ENCODE measurements at places on chromosomes 5 and 9.

- no peak for DNase-seq
Measured at GRCh38 chr9:111851553-111851952, 45.1 kb upstream of the UGCG start.

DNA sequence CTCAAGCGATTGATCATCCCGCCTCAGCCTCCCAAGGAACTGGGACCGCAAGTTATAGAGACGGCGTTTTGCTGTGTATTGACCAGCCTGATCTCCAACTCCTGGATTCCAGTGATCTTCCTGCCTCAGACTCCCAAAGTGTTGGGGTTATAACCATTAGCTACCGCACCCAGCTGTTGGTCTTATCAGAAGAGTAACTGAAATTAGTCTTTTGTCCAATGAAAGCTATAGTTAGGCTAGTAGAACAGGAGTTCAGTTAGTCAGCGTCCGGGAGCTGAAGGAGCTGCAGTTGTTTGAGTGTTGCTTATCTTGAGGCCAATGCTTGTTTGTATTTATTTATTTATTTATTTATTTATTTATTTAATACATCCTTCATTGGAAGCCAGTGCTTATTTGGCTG is 3.2 kb upstream of the MIGA2 start:
- no peak for DNase-seq

- DNase-seq, result no peak
Measured at GRCh38 chr9:99030610-99031109, 74.3 kb upstream of the TGFBR1 start.

DNA sequence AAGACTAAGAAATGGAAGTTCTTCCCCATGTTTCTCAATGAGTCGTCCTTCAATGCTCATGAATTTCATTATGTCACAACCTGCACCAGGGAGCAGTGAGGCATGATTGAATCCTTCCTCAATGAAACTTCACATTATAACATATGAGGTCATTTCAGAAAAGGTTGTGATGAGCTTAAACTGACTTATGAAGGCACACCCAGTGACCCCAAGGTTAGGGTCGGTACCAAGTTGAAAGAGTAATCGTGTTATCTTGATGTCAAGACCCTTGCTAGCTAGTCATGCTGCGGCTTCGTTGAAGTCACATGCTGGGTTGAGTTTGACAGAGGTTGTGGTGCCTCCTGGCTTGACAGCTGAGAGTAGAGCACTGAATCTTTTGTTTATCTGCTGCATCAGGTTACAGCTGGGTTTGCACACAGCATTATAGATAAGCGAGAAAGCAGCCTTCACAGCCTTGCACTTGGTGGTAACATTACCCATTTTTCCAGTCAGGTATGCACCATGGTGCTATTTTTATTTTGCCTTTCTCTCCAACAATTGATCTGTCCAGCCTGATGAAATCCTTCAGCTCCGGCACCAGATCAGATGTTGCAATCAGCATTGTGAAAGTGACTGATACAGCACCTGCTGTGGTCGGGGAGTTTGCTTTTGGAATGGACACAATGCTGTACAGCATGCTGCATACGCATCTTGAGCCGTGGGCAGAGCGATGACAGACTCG is 133.2 kb downstream of the ERCC6L2 start:
- no peak for DNase-seq

DNA sequence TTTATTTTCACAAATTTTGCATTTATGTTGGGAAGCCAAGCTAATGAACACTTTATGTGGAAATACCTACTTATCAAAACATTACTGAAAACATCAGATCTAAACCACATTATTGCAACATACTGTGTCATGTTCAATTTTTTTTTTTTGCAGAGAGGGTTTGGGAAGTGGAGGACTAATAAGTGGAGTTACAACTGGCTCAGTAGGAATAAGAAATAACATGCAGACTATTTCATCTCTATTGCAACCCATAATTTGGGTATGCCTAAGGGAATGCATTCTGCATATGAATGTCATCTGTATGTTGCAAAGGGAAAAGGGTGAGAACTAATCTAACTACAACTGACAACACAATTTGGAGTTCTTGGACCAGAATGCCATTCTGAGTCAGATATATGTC is 41.8 kb downstream of the APC start:
- DNase-seq, result no peak

DNA sequence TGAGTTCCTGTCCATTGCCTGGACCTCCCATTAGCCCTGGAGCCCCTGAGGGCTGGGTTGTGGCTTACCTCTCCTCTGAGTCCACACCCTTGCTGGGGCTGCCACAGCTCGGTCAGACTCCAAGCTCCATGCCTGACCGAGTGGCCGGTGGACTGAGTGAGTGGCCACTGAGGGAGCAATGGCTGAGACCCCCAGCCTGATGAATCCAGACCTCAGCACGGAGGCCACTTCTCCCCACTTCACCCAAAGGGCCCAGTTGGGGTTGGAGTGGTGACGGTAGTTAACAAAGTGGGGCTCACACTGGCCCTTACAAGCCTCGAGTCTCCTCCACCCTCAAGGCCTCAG is 28.8 kb downstream of the PDGFRB start:
- no peak for DNase-seq

DNA sequence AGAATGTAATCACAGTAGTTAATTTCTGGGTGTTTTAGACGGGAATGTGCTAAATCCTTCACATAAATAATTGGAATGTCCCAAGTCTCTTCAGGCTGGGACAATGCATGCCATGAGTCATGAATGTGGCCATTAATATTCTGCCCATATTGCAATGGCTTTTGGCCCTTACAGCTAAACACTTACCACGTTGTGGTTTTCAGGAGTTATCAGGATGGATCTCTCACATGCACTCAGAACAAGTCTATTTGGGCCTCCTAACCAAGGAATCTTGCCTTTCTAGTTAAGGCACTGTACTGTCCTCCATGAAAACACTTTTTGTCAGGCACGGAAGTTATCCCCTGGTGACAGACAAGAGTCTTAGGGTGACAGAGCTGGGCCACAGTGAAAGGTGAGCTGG is 32.7 kb downstream of the PKD2L2 start:
- DNase-seq, result no peak

- no peak for DNase-seq
Measured at GRCh38 chr5:54062958-54063357, 247.4 kb downstream of the ARL15 start.

DNA sequence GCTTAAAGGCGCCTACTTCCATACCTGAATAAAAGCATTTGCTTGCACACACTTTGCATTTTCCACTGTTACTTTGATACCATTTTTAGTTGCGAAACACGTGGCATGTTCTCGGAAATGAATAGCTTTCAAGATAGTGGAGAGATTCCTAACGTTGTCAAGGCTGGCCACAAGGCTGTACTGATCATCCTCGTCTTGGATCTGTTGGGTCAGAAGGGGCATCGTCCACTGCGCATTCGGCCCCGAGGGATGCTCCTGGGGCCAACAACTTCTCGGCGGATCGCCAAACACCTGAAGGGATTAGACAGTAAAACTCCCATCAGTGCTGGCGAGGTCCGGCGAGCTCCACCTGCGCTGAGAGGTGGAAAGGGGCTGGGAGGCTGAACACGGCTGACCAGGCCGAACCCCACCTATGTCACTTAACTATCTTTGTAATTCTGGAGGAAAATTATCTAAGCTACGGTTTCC is 599 bp downstream of the RAD1 start:
- no peak for DNase-seq

DNA sequence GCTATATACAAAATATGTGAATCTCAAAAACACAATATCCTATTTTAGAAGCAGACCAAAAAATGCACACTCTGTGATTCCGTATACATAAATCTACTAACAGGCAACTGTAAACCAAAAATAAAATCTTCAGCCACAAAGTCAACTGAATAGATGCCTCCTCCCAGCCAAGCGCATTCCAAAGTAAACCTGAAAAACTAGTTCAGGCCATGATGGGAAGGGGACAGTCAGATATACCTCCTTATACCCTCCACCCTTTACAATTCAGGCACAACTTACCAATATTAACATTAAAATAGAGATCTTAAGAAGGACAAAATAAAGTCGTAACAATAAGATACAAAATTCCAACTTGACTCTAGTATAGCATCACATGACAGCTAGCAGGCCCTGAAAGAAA is 1604.5 kb upstream of the NUDT12 start:
- DNase-seq, result no peak

DNA sequence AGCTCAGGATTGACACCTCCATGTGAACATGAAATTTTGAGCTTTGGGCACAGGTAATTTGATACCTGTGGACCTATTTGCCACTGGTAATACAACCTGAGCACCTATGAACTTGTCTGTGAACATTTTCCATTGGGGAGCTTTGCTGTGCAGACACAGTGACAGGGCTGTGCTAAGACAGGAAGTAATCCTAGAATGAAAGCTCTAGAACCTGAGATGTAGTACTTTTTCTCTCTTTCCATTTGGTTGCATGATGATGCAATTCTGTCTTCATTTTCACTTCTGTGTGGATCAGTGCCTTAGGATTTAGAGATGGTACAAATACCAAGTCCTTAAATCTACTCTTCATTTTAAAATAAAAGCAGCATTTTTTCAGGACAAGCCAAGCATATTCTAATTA is 216.9 kb downstream of the NR3C1 start:
- DNase-seq, result no peak

GRCh38 chr9:38185647-38186403 is 116.8 kb upstream of the SHB start:
- no peak for DNase-seq

- DNase-seq, result no peak
Measured at GRCh38 chr9:114988962-114989599, 58.7 kb upstream of the TNFSF8 start.

DNA sequence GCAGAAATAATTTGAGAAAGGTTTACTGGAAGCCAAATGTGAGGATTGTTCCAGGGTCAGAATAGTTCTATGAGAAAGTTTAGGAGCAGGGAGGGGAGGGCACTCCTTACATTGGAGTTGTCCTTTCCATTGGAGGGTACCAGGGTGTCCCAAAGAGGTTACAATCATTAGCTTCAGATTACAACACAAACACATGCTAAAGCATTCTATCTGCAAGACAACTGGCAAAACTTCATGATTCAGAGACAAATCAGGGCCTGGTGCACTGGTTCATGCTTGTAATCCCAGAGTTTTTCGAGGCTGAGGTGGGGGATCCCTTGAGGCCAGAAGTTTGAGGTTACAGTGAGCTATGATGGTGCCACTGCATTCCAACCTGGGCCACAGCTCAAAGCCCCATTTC is 51.8 kb downstream of the NSUN2 start:
- no peak for DNase-seq

GRCh38 chr5:82522897-82523296 is 244.7 kb upstream of the RPS23 start:
- DNase-seq, result no peak

GRCh38 chr5:99105216-99105615 is 176.4 kb upstream of the CHD1 start:
- DNase-seq, result no peak

GRCh38 chr5:68757626-68758212 is 336.1 kb upstream of the SLC30A5 start:
- DNase-seq, result no peak

GRCh38 chr9:108668938-108669335 is 186.8 kb downstream of the ACTL7B start:
- no peak for DNase-seq

- DNase-seq, result no peak
Measured at GRCh38 chr9:35431467-35431866, 58.4 kb upstream of the RUSC2 start.

DNA sequence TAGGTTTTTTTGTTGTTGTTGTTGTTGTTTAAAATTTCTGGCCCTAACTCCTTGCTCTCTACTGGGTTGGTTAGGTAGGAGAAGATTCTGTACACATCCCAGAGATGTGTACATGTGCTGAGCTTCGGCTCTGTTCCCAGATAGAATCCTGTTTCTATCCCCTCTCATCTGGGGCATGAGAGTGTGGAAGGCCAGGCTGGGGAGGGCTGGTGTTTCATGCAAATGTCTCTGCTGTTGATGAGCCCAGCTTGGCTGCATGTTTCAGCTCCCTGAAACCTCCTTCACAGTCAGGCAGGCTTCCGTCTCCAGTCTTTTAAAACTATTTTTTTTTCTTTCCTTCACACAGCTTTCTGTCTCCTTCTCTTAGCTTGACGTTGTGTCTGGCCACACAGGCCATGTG is 526.9 kb upstream of the KLF4 start:
- no peak for DNase-seq

DNA sequence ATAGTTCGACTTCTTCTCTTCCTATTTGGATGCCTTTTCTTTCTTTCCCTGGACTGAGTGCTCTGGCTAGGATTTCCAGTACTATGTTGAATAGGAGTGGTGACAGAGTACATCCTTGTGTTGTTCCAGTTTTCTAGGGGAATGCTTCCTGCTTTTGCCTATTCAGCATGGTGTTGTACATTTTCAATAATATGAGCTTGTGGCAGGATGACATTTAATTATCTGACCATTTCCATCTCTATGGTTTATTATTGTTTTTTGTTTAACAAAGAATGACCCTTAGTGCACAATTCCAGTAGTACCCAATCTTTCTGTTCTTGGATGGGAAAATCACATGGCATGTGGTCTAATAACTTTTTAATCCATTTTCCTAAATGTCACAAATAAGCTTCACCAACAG is 135.6 kb upstream of the SLC12A2 start:
- no peak for DNase-seq

DNA sequence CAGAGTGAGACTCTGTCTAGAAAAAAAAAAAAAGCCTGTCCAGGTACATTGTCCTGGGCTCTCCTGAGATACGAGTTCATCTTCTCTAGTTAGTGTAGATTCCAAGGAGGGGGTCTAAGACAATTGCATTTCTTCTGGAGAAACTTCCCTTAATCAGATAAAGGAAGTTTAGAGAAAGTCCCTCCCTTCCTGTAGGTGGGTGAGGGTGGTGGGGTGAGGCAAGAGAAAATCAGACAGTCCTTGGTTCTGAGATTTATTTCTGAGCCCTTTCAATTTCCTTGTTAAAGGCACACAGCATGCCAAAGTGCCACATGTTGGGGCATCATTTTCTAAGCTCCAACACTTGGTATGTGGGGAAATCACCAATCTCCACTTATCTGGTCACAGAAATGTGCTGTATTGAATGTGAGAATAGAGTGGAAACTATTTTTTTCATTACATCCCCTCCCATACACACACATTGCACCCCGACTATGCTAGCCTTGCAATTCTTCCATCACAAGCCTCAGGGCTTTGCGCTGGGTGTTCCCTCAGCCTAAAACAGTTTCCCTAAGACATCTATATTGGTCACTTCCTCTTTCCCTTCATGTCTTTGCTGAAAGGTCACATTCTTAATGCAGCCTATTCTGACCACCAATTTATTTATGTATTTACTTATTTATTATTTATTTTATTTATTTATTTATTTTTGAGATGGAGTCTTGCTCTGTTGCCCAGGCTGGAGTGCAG is 5.1 kb upstream of the TUT7 start:
- no peak for DNase-seq

GRCh38 chr5:173205916-173206315 is 29.1 kb downstream of the NKX2-5 start:
- no peak for DNase-seq

DNA sequence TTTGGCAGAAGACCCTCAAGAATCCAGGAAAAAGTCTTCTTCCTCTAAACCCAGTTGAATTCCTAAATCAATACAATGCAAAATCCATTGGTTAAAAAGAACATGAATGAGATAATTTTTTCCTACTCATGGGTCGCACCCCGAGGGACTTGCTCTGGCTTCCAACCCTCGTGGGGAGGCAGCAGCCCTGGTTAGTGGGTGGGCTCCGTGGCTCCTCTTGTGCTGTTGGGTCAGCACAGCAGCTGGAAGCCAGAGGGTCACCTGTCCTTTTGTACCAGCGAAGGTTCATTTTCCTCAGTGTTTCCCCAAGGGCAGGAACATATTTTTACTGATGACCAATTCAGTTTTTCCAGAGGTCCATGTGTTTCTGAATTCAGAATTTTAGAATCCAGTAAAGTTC is 120.6 kb upstream of the S1PR3 start:
- DNase-seq, result no peak

Data from activated CD8-positive, alpha-beta memory T cell treated with anti-CD3 and anti-CD28 coated beads for 1 hour (primary cell).